ENCODE measurements at places on chromosomes 11 and 22.

GRCh38 chr22:49099089-49099488 lies 728.6 kb downstream of the BRD1 start:
- H3K36me3 ChIP-seq, result no peaks in the 10 kb centered on the region
- H3K4me3 ChIP-seq, result no peak overlapping the region
- no peaks in the 10 kb centered on the region for H3K4me1 ChIP-seq
- peaks cover 9% of the 10 kb centered on the region for H3K27me3 ChIP-seq

DNA sequence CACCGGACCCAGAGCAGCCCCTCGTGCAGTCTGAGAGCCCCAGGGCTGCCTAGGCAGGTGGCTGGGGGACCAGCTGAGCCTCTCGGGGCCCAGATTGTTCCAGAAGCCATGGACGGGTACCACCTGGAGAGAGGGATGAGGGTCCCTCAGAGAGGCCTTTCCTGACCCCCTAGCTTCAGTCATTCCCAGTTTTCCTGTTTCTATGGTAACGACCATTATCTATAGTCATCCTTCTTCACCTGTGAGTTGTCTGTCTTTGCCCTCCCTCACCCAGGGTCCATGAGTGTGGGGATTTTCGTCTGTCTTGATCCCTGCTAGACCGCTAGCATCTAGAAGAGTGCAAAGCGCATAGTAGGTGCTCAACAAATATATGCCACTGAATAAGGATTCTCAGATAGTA lies 76.3 kb upstream of the TCF20 start:
- H3K4me3 ChIP-seq, result no peak overlapping the region
- no peaks in the 10 kb centered on the region for H3K36me3 ChIP-seq
- no peaks in the 10 kb centered on the region for H3K27me3 ChIP-seq
- H3K27ac ChIP-seq, result 0 out of 2 replicates have a peak overlapping the region, but pooled peaks have one; percentile 33

GRCh38 chr11:77120571-77120970 lies 7.5 kb upstream of the MYO7A start:
- no peak overlapping the region for H3K4me3 ChIP-seq
- DNase-seq, result no peak
- no peaks in the 10 kb centered on the region for H3K27me3 ChIP-seq
- H3K4me1 ChIP-seq, result peaks cover 7% of the 10 kb centered on the region
- H3K27ac ChIP-seq, result no peak overlapping the region

GRCh38 chr11:64990222-64990923 lies 6.4 kb downstream of the BATF2 start:
- DNase-seq, result no peak
- no peak overlapping the region for H3K4me3 ChIP-seq
- H3K27me3 ChIP-seq, result peaks cover 3% of the 10 kb centered on the region

GRCh38 chr11:6618117-6619003 lies 862 bp downstream of the TPP1 start:
- H3K27ac ChIP-seq, result peak overlapping the region; percentile 78
- peak overlapping the region; percentile 44 for H3K4me3 ChIP-seq
- DNase-seq, result no peak
- peaks cover 31% of the 10 kb centered on the region for H3K4me1 ChIP-seq

DNA sequence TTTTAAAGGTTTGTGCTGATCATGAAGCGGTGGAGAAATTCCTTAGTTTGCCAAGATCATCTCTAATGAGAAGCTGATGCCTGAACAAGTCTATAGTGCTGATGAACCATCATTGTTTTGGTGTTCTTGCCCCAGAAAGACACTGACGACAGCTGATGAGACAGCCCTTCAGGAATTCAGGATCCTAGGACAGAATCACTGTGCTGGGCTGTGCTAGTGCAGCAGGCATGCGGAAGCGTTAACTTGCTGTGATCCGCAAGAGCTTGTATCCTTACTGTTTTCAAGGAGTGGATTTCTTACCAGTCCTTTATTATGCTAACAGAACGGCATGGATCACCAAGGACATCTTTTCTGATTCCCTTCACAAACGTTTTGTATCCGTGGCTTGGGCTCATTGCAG lies 104.1 kb downstream of the TBC1D22A start:
- H3K4me1 ChIP-seq, result no peaks in the 10 kb centered on the region
- H3K27ac ChIP-seq, result no peak overlapping the region
- no peak for DNase-seq

GRCh38 chr11:58674609-58675008 lies 52.1 kb downstream of the CNTF start:
- no peak for DNase-seq
- H3K4me3 ChIP-seq, result no peak overlapping the region
- H3K4me1 ChIP-seq, result no peaks in the 10 kb centered on the region
- no peaks in the 10 kb centered on the region for H3K27me3 ChIP-seq

GRCh38 chr22:46876357-46876934 lies 114.0 kb downstream of the TBC1D22A start:
- no peak overlapping the region for H3K4me3 ChIP-seq
- H3K4me1 ChIP-seq, result no peaks in the 10 kb centered on the region
- DNase-seq, result peak; percentile 23
- no peak overlapping the region for H3K27ac ChIP-seq

GRCh38 chr11:45921561-45922424 lies 663 bp upstream of the LARGE2 start:
- no peaks in the 10 kb centered on the region for H3K27me3 ChIP-seq

DNA sequence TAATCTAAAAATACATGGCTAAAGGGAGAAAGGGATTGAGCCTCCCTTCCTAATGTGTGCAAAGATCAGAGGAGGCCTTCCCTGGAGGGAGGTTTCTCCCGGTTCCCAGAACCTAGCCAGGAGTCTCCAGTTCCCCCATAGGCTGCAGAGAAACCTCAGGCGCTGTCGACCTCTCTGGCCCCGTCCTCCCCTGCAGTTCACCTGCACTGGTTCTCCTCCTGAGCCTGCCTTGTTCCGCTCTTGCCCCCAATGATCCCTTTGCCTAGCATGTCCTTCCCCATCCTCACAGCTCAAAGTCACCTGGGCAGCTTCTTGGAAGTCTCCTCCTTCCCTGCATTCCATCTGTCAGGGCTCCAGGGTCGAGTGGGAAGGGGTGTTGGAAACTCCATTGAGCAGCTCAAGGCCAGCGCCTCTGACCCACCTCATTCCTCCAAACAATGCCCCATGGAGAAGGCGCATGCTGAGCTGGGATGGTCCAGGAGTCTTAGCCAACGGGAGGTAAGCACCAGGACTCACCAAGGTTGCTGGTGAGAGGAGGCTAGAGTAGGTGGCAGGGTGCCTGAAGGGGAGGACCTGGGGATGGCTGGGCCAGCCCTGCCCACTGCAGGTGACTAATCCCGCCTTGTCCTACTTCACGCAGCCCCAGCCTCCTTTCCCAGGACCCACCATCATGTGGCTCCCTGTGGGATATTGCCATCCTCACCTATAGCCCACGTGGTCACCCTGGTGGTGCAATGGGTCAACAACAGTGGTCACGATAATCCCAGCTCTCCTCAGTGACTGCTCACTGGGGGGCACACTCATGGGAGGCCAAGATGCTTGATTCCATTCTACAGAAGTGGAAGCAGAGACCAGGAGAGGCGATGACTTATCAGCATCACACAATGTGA lies 15.4 kb downstream of the RSPH14 start:
- no peak overlapping the region for H3K27ac ChIP-seq
- H3K4me3 ChIP-seq, result no peak overlapping the region
- no peaks in the 10 kb centered on the region for H3K4me1 ChIP-seq
- DNase-seq, result no peak

DNA sequence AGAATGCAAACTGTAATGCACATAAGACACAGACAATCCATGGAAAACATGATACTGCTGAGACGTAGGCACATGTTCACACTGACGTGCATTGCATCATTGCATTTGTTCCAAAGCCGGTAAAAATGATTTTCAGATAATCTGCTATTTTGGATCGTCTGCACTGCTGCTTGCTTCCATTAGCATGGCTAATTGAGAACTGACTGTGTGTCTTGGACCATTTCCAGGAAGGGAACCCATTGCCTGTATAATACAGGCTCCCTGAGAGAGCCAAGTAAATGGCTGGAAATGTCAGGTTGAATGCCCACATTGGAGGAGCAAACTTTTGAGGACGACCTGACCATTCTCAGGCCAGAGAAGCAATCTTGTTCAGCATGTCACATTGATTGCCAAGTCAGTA lies 304.8 kb downstream of the ST3GAL4 start:
- no peaks in the 10 kb centered on the region for H3K4me1 ChIP-seq
- no peaks in the 10 kb centered on the region for H3K36me3 ChIP-seq
- no peak for DNase-seq
- no peak overlapping the region for H3K27ac ChIP-seq
- peaks cover 6% of the 10 kb centered on the region for H3K27me3 ChIP-seq

DNA sequence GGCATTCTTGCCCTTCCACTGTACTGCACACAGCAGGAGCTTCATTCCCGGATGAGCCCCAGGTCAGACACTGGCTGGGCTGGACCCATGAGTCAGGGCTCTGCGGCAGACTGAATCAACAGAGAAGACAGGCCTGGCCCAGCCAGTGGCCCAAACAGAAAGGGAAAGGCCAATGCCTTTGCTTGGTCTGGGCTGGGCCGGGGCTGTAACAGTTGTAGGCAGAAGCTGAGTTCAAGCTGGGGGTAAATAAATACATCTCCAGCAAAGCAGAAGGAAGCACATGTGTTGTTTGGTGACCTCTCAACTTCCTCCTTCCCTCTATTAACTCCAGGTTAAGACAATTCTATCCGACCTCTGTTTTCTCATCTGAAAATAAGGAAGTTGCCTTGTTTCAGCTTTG lies 1.8 kb upstream of the SMIM35 start:
- no peak for DNase-seq

GRCh38 chr22:25777870-25778269 lies 35.9 kb downstream of the MYO18B start:
- H3K36me3 ChIP-seq, result no peaks in the 10 kb centered on the region
- H3K27ac ChIP-seq, result no peak overlapping the region
- peak; percentile 30 for DNase-seq
- H3K4me1 ChIP-seq, result peaks cover under 1% of the 10 kb centered on the region
- H3K27me3 ChIP-seq, result no peaks in the 10 kb centered on the region

GRCh38 chr11:120068114-120068573 lies 69.8 kb downstream of the TRIM29 start:
- no peak for DNase-seq
- no peak overlapping the region for H3K27ac ChIP-seq
- H3K4me1 ChIP-seq, result no peaks in the 10 kb centered on the region
- H3K36me3 ChIP-seq, result no peaks in the 10 kb centered on the region
- H3K4me3 ChIP-seq, result no peak overlapping the region

- no peaks in the 10 kb centered on the region for H3K4me1 ChIP-seq
- H3K27ac ChIP-seq, result no peak within 1 kb of the TSS
- DNase-seq, result no peak
- H3K27me3 ChIP-seq, result peaks cover 5% of the 10 kb centered on the region
Observed at GRCh38 chr11:107711861-107712755, at the start of gene SLN. SLN (minus strand) TSS chr11:107712056.

GRCh38 chr22:36286096-36286957 lies 33.4 kb downstream of the APOL1 start:
- H3K4me1 ChIP-seq, result no peaks in the 10 kb centered on the region
- H3K27me3 ChIP-seq, result no peaks in the 10 kb centered on the region
- no peak overlapping the region for H3K27ac ChIP-seq
- peaks cover 82% of the 10 kb centered on the region for H3K36me3 ChIP-seq

DNA sequence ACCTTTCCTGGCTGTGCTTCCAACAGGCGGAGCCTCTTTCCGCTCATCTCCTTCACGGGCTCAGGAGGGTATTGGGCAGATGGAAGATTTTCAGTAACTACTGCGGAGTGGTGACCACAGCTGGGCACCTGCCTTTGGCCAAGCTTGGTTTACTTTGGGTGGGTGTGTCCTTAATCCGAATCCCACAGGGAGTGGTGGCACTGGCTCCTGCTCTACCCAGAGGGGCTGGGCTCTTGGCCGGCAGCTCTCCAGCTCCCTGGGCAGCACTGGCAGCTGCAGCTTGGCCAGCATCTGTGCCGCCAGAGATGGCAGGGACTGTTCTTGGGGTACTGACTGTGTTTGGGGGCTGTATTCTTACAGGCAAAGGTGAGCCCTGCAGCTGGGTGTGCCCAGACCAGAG lies 29.8 kb downstream of the BID start:
- no peaks in the 10 kb centered on the region for H3K27me3 ChIP-seq
- peaks cover 46% of the 10 kb centered on the region for H3K36me3 ChIP-seq
- no peak overlapping the region for H3K27ac ChIP-seq
- no peak overlapping the region for H3K4me3 ChIP-seq
- no peaks in the 10 kb centered on the region for H3K4me1 ChIP-seq

DNA sequence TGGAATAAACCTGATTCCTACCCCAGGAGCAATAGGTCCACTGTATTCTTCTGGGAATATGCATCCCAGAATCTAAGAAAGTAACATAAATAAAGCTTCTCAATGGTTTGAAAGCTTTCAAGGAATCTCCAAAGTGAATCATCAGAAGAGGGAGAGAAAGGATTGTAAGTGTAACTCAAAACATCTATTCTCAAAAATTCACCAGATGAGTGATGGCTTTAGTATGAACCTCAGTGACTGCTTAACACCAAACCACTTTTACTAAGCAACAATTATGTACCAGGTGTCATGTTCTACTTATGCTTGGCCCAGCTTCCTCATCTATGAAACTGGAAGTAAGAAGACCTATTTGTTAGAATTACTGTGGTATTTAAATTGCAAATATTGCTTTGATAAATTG lies 7.4 kb downstream of the RAB38 start:
- no peak overlapping the region for H3K27ac ChIP-seq
- H3K4me3 ChIP-seq, result no peak overlapping the region
- no peaks in the 10 kb centered on the region for H3K4me1 ChIP-seq
- no peaks in the 10 kb centered on the region for H3K27me3 ChIP-seq

All from DND-41 (cell line).